ENCODE measurements at places on chromosomes 16 and 17.

DNA sequence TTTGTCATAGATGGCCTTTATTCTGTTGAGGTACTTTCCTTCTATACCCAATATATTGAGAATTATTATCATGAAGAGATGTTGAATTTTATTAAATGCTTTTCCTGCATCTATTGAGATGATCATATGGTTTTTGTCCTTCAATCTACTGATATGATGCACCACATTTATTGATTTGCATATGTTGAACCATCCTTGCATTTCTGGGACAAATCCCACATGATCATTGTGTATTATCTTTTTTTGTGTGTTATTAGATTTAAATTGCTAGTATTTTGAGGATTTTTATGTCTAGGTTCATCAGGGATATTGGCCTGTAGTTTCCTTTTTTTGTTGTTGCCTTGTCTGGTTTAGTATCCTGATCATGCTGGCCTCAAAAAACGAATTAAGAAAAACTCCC is 124.5 kb upstream of the CES5A start:
- no peak for DNase-seq

DNA sequence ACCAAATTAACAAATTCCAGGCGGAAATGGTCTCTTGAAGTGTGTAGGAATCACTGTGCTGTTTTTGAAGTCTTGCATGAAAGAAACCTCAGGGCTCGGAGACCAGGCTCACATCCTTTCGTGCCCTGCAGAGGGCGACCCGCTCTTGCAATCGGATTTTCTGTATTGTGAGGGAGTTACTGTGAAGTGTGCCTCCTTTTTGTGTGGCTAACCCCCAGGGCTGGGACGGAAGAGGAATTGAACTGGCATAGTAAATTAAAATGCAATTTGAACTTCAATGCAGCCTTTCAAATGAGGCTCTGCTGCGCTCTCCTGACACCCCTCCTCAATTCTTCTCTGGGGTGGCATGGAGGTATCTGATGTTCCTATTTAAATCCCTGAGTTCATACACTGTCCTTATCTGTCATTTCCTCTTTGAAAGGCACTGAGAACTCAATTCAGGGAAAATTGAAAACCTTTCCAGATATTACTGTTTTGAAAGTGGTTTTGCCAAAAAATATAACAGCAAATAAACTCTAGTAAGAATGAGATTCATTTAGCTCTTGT is 51.5 kb upstream of the MGAT5B start:
- DNase-seq = peak; percentile 47

DNA sequence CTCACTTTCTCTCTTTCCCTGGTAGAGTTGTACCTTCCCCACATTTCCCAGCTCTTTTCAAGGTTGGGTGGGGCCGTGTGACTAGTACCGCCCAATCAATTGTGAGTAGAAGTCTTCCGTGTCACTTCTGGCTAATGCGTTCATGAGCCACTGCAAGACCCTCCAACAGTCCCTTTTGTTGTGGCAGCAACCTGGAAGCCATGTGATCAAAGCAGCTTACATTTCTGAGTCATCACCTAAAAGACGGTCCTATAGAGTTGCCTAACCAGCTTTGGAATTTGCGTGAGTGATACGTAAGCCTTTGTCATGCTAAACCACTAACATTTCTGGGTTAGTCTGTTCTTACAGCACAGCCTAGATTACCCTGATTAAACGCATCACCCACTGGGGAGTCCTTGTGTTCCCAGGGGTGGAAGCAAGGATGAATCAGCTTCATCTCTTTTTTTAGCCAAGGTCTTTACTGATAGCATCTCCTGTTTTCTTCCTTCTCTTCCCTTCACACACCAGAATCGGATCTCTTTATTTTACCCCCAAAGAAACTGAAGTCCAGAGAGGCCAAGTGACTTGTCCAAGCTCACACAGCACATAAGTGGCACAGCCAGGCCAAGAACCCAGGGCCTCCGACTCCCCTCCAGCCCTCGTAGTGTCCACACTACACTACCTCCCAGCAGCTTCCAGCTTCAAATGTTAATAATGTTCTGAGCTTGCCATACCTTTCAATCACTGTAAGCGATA is 366.3 kb upstream of the XYLT1 start:
- no peak for DNase-seq

DNA sequence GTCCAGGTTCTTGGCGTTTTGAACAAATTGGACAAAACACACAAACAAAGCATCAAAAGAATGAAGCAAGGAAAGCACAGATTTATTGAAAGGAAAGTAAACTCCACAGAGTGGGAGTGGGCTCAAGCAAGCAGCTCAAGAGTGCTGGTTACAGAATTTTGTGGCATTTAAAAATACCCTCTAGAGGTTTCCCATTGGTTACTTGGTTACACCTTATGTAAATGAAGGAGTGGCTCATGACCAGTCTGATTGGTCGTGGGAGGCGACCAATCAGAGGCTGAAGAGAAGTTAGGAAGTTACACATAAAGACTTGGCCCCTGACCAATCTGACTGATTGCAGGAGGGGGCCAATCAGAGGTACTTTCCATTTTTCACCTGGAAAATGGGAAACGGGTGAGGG is 1373.8 kb upstream of the GOT2 start:
- no peak for DNase-seq

GRCh38 chr16:11308493-11309283 is 27.6 kb upstream of the PRM1 start:
- no peak for DNase-seq

- no peak for DNase-seq
Observed at GRCh38 chr17:16398270-16399267, 16.8 kb upstream of the TRPV2 start.

DNA sequence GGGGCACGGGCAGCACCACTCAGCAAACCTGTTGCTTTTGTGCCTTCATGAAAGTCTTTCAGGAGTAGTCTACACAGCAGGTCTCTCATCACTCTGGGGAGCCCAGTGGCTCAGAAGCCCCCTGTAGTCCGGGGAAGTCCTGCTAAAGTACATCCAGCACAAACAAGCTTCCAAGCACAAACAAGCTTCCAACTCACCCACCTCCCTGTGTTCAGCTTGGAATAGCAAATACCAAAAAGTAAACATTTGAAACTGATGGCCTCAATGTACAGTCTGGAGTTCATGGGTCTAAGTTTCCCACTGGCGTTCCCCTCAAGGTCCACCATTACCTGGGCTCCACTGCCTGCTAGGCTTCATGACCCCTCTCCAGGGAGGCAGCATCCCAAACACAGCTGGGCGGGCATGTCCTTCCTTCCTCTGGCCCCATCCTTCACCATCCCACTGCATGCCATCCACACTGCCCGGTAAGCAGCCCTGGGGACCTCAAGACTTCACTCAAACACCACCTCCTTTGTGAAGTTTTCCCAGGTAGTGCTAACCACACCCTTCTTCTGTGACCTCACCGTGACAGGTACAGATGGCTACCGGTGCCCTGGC is 62.8 kb upstream of the SIAH1 start:
- no peak for DNase-seq

DNA sequence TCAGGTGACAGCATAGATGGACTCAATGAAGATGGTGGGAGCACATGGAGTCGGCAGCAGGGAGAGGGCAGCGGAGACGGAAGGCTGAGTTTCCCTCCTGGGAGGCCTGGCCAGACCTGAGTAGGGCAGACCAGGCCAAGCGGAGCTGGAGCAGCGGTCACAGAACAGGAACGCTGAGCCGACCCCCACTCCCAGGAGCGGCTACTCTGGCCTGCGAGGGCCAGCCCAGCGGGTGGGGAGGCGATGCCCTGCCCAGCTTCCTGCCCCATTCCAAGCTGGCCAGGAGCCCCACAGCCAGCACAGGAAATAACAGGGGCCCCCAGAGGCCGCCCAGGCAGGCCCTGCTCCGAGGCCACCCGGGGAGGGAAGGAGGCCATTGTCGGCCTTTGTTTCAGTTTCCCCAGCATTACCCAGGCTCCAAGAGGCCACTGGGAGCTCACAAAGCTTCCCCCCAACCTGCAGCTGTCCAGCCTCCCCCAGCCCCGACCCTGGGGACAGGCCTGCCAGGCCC is 79.8 kb downstream of the ZNF423 start:
- no peak for DNase-seq

GRCh38 chr17:3555189-3555796 is 2.3 kb downstream of the TRPV3 start:
- DNase-seq = no peak

DNA sequence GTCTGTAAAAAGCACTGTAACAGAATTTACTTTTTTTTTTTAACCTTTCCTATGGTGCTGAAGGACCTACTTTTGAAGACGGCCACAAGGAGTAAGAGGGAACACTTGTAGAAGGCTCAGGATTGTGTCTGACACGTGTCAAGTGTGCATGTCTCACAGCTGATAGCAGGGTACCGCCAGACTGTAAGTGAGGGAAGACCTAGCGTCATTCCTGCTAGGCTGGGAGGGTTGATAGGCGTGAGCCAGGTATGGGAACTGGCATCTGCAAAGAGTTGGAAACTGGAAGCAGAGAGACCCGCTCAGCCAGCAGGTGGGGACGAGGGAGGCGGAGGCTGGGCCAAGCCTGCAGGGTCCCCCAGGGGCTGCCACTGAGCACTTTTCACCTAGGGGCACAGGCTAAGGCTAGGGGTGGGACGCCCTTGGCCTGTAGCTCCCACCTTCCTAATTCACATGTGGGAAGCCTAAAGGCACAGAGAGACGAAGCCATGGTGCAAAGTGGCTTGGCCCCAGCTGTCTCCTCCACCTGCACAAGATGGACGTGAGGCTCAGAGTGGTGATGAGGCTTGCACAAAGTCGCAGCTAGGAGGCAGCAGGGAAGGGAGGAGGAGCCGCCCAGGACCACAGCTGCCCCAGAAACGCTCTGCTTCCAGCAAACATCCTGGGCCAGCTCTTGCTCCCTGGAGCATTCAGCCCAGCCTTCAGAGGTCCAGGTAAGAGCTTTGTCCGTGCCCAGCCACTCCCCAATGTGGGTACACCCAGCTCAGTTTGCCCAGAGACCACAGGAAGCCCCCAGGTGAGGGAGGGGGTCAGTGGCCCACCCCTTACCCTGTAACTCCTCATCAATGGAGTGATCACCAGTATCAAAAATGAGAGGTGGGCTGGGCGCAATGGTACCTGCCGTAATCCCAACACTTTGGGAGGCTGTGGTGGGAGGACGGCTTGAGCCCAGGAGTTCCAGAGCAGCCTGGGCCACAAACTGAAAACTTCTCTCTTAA is 18.9 kb downstream of the VASN start:
- DNase-seq = no peak

GRCh38 chr17:59257101-59257500 is 36.8 kb downstream of the GDPD1 start:
- no peak for DNase-seq

GRCh38 chr17:75063201-75063600 is 16.2 kb downstream of the KCTD2 start:
- no peak for DNase-seq

GRCh38 chr16:70478912-70479341 is 24.5 kb downstream of the FCSK start:
- no peak for DNase-seq

DNA sequence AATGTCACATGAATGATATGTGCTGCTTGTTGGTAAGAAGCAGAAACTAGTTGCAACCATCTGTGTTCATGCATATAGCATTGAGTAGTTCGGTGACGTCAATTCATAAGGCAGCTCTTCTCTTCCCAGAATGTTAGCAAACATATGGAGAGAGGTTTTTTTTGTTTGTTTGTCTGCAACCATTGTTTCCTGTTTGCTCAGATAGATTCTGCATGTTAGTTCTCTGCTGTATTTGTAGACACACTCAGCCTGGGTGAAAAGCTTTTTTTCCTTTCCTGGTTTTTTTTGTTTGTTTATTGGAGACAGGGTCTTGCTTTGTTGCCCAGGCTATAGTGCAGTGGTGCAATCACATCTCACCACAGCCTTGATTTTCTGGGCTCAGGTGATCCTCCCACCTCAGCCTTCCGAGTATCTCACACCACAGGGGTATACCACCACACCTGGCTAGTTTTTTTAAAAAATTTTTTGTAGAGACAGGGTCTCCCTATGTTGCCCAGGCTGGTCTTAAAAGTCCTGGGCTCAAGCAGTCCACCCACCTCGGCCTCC is 16.7 kb downstream of the WSB1 start:
- no peak for DNase-seq

- DNase-seq = no peak
Observed at GRCh38 chr17:59462385-59462784, 103.0 kb upstream of the DHX40 start.

DNA sequence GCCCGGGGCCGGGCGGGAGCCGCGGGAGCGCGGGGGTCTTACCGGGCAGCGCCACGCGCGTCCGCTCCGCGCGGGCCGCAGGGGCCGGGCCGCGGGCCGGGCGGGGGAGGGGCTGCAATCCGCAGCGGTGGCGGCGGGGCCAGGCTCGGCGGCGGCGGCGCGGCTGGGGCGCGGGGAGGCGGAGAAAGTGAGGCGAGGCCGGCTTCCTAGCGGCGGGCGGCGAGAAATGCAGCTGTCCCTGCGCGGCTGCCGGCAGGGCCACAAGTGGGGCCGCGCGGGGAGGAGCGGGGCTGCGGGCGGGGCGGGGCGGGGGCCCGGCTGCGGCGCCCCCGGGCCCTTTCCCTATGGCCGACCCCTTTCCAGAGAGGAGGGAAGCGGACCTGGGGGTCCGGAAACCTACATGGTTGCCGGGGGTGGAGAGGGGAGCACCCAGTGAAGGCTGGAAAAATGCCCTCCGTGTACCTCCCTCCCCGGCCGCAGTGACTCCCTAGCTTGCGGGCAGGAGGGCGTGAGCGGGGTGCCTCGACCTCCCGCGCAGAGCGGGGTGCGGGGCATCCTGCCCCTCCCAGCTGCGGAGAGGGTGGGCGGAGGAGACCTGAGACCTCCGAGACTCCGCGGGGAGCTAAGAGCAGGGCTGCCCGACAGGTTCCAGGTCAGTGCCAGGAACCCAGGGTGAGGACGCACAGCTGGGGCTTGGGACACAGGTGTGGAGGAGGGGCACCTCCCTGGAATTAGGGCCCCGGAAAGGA is at the start of gene CUEDC1:
Gene CUEDC1 (minus strand): TSS at position 230 of the 749 bp plus-strand sequence. CDS start 69,848 bp downstream, outside the sequence.
- peak; percentile 57 for DNase-seq

DNA sequence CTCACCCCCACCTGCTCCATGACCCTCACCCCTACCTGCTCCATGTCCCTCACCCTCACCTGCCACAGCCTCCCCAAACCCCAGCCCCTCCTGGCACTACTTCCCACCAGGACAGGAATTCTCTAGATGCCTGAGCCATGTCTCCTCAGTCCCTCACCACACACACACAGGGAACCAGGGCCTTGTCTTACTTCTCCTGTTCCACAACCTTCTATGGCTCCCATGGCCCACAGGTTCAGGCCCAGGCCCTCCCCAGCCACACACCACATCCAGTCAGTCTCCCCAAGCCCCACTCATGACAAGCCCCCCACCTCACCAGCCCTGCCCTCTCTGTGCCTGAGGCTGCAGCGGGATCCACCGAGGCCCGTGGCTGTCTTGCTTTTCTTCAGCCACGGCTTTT is 3.1 kb upstream of the UBE2I start:
- DNase-seq = no peak

DNA sequence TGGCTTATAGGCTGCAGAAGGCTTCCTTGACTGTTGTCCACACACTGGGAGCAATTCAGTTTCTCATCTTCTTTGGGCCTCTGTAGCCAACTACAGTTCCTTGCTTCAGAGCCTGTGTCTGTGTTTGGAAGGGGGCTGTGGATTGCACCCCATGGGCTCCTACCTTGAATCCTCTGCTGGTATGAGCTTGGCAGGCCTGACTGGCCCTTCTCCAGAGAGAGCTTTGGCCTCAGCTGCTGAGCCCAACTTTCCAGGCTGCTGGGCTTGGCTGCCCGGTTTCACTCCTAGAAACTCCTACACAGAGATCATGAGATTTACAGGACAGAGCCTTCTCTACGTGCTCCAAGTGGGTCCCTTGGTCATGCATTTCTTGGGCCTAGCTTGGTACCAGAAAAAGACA is 354.4 kb downstream of the SNX29 start:
- no peak for DNase-seq
